Tongue (tissue), 3 donors: ENCODE measurements at places on chromosomes 5 and 9. TPM values are rescaled to one million over a fixed set of nuclear protein-coding genes. Genes with fewer than 3 reads are reported as not detected.
A peak's percentile ranks its signal among the peaks of the same experiment; 100 is the strongest.

DNA sequence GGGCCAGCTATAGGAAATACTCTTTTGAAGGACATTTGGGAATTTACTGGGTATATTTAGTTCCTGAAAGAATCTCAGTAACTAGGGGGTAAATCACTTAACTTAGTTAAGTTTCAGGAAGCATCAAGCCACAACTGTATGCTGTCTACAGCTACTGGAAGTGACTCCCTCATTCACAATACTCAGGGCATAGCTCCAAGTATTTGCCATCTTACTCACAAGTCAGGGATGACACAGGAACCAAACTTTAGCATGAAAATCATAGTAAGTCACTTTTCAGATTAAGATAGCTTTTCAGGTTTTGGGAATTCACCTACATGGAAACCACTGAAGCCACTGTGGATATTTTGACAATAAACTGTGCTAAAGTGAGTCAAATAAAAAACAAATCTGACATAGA, 242.4 kb upstream of the ATP10B start:
- DNase-seq, result no peak

GRCh38 chr5:91126448-91126847, 256.7 kb downstream of the ARRDC3 start:
- peak; percentile 92 for DNase-seq

The TAF11L10 gene
- not detected for total RNA-seq

DNA sequence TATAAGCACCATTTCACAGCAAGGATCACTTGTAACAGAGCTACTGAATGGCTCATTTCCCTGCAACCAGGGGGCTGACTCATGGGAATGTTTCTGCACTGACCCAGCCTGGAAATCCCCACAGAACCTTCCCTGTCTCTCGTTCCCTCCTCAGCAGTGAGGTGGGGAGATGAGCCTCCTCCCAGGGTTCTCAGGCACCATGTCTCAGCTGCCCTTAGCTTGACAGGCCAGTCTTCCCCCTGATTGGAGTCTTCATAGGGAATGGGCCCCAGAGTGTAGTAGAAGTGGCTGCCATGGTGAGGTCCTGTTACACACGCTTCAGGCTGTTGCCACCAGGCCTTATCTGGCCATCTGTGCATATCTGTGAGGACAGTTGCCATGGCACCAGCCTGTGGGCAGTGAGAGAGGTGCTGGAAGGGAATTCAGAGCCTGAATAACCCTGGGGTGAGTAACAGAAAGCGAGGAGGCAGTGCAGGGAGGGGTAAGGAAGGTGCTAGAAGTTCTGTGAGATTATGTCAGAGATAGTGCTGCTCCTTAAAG, 324.4 kb downstream of the ENC1 start:
- peak; percentile 68 for DNase-seq

GRCh38 chr9:2593744-2594143, 27.8 kb upstream of the VLDLR start:
- no peak for DNase-seq

- DNase-seq, result peak; percentile 10
Measured at GRCh38 chr9:119781886-119782285, 412.7 kb upstream of the BRINP1 start.

- DNase-seq, result peak; percentile 24
Measured at GRCh38 chr5:83306572-83307241, 164.8 kb upstream of the VCAN start.

The KIF12 gene
- total RNA-seq, result 0.31 TPM

The EQTN gene
- 0.51 TPM for total RNA-seq

- DNase-seq, result no peak
Measured at GRCh38 chr5:132256086-132256782, 1.3 kb upstream of the PDLIM4 start.

DNA sequence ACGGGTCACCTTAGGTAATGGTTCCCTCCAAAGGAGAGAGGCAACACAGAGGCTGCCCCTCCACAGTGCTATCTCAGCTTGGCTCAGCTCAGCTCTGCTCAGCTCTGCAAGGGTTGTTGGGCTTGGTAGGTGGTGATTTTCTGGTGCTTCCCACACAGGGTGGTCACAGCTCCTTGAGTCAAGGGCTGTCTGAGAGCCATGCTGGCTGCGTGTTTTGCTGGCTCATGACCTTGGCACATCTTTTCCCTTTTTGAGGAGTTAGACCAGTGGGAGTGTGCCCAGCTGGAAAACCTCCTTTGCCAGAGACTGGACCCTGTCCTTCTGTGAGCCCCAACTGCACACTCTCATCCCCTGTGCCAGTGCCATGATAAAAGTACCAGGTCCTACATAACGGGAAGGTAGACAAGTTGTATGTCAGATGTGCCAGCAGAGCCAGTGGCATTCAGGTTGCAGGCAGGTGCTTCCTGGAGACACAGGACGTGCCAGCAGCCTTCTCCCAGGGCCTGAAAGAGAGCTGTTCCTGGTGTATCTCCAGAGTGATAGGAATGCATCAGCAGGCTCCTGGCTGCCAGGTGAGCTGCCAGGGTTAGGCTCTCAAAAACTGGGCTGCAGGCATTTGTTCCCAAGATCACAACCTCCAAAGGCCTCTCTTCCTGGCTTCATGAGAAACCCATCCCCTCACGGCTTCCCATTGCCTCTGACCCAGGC, 118.6 kb upstream of the CXCL14 start:
- DNase-seq, result no peak

DNA sequence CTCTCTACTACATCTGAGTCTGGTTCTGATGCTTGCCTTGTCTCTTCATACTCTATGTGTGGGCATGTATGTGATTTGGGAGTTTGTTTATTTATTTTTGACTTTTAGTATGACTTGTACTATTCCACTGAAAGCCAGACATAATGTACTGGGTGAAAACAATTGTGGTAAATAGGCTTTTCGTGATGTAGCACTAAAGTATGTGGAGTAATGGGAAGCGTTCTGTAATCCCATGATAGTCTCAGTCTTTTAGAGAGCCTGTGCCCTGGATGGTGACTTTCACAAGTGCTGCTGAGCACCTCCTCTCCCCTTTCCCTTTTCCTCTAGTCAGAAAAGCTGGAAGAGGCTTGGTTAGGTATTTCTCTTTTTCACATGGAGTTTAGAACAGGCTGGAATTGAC, 85.8 kb upstream of the S1PR3 start:
- DNase-seq, result no peak

GRCh38 chr5:7321724-7322123, 74.2 kb upstream of the ADCY2 start:
- peak; percentile 8 for DNase-seq

DNA sequence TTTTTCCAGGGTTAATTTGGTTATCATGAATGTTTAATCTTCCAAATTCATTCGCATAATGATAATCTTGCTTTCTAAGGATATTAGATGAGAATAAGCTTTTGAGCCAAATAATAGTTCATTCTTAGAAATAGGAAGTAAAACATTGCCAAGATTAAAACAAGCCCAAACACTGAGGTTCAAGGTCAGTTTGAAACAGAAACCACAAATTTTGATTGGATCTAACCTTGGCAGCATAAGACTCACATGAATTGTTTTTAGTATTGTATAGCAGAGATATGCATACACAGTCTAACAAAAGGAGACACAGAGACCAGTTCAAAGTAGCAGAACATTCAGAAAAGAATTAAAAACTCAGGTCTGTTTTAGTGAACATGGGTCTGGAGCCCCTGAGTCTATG, 43.4 kb upstream of the VCAN start:
- no peak for DNase-seq

The RNF180 gene
- 7.3 TPM for total RNA-seq

The PCDHB9 gene
- 1.7 TPM for total RNA-seq

GRCh38 chr5:179828756-179829421, 8.2 kb downstream of the SQSTM1 start:
- no peak for DNase-seq

The SARDH gene
- total RNA-seq, result 8.0 TPM

GRCh38 chr5:180235077-180235476, 26.1 kb upstream of the RASGEF1C start:
- DNase-seq, result no peak

DNA sequence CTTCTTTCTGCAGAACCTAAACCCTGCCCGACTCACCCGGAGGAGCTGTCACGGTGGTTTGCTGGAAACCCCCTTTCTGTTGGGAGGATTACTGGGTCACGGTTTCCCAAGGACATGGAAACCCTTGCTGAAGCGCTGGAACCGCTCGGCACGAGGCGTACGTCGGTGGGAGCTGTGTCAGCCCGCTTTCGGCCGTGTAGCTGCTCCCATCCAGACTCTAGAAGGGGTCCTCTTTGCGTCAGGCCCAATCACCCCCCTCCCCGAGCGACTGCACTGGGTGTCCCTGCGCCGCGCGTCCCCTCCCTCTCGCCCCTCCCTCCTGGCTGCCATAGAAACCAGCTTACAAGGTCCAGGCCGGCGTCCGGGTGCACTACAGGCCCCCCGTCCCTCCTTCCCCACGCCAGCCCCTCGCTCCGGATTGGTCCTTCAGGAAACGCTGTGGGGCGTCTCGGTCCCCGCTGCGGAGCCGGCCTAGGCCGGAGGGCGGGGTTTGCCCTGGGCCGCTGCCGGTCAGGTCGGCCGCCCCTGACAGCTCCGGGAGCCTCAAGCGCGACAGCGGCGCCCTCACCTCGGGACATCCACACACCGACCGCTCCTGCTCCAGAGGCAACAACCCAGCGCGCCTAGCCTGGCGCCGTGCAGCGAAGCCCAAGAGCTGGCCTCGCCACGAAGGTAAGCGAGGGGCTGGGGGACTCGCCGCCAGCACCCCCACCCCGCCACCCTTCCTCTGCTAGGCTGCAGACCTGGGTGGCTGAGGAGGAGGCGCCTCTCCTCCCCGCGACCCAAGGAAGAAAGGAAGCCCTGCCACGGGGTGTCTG, at the start of gene NIM1K:
Gene NIM1K (plus strand): TSS at position 486 of the 818 bp plus-strand sequence. CDS start 53,551 bp downstream, outside the sequence.
- DNase-seq, result peak; percentile 75

The GPX8 gene
- 61.1 TPM for total RNA-seq

GRCh38 chr9:114880291-114880745, 50.1 kb downstream of the TNFSF8 start:
- DNase-seq, result no peak

The NR2F1-AS1 gene
- 16.7 TPM for total RNA-seq

DNA sequence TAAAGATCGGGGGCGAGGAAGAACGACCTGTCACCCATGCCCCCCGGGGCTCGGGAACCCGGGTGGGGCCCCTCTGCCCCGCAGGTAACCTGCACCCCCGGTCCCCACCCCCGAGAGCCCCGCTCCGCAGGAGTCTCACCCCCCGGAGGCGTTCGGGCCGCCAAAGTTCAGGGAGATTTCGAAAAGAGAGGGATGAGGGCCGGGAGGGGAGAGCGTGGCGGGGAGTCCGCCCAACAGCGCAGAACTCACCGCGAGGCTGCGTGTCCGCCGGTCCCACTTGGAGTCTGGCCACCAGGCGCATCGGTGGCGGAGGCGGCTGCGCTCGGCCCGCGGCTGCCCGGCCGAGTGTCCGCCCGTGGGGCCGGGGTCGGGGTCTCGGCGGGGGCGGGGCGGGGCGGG, at the start of gene PHF19:
Gene PHF19 (minus strand): TSS at position 347 of the 399 bp plus-strand sequence. CDS start 2,447 bp downstream, outside the sequence.
- no peak for DNase-seq

- peak; percentile 29 for DNase-seq
Measured at GRCh38 chr9:129712634-129713401, 40.0 kb downstream of the PTGES start.

GRCh38 chr5:78527054-78527859, 121.3 kb downstream of the LHFPL2 start:
- peak; percentile 92 for DNase-seq

The IER5L gene
- total RNA-seq, result 10.4 TPM

The KIF20A gene
- 24.8 TPM for total RNA-seq

DNA sequence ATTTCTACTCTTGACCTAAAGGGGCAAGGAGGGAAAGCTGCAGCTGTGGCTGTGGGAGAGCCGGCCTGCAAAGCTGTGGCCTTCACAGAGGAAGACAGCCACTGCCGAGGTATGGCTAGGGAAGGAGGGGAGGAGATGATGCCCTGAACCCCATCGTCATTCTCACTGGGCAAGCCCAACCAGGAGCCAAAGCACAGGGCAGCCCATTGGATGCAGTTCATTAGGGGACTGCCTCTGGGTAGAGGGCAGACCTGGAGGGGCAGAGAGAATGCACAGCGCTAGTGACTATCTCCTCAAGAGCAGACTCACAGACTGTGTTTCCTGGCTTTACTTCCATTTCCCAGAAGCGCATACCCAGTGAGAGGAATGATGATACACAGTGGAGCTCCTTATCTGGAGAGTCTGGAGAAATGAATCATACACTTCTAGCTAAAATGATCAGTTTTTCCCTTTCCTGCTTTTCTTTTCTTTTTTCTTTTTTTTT, 47.2 kb upstream of the TTC23L start:
- no peak for DNase-seq

- peak; percentile 55 for DNase-seq
Measured at GRCh38 chr9:129549684-129550083, 71.2 kb downstream of the C9orf50 start.

The MSMP gene
- total RNA-seq, result not detected

- DNase-seq, result no peak
Measured at GRCh38 chr5:156655732-156656131, 194.4 kb upstream of the PPP1R2B start.

DNA sequence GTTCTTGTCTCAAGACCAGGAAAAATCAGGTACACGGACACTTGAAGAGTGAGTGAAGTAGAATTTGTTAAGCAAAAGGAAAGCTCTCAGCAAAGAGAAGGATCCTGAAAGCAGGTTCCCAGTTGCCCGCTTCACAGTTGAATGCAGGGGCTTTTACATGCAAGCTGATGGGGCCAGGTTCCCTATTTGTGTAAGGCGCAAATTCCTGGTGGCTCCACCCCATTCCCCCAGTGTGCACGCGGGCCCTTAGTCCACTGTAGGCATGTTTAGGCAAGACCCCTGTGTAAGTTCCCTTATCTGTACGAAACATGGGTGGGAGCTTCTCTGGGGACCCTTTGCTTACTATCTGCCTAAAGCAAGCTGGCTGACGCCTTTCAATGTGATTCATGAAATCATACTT, 2.7 kb upstream of the AGTPBP1 start:
- no peak for DNase-seq

DNA sequence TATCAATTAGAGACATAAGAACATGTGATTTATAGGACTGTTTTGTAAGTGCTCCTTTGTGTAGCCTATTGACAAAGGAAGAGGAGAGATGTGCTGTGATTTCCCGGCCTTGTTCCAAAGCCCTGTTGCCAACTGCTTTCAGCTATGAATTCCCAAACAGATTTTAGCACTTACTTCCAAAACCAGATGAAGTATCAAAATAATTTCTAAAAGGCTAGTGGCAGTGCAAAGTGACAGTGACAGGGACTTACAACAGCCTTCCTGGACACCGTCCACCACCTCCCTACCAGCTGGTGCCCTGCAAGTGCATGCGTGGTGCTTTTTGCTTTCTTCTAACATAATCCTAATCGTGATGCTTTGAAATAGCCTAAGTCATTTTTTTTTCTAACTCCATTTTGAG, 254.1 kb upstream of the ACTBL2 start:
- no peak for DNase-seq

- DNase-seq, result peak; percentile 67
Measured at GRCh38 chr5:64505769-64506566, at the start of gene RGS7BP. TSS of gene RGS7BP (plus strand) at chr5:64506015. CDS start at chr5:64506625, 610 bp downstream.

DNA sequence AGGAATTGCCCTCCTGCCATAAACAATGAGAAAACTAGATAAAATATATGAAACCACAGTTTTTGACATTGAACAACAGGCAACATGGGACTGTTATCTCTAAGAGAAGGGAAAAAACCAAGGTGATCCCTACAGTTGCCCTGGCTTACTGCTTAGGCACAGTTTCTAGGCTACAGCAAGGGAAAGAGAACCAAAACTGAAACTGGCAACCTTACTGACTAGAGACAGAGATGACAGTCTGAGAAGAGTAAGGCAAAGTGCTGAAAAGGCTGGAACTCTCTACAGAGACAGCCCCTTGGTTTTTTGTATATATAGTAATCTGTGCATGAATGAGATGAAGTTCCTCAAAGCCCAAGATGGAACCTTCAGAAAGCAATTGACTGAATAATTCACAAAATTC, 36.2 kb upstream of the REEP2 start:
- no peak for DNase-seq

The ROR2 gene
- 14.0 TPM for total RNA-seq

The MED22 gene
- total RNA-seq, result 29.4 TPM
